ENCODE measurements at places on chromosomes 3 and 15. TPM values are rescaled to one million over a fixed set of nuclear protein-coding genes. Genes with fewer than 3 reads are reported as not detected.

The ISG20 gene
- 310 TPM for total RNA-seq

The PEAK1 gene
- 12.6 TPM for total RNA-seq

The NR1I2 gene
- total RNA-seq: not detected

The RGMA gene
- total RNA-seq: not detected

The CACNA1D gene
- total RNA-seq: not detected

The RBMS3 gene
- total RNA-seq: not detected

The ALDH1A3 gene
- total RNA-seq: not detected

The GABRB3 gene
- 6.5 TPM for total RNA-seq

The CASR gene
- total RNA-seq: not detected

- peak; percentile 37 for DNase-seq
These were observed 54.9 kb upstream of the SLC7A14 start for GRCh38 chr3:170640737-170641171.

DNA sequence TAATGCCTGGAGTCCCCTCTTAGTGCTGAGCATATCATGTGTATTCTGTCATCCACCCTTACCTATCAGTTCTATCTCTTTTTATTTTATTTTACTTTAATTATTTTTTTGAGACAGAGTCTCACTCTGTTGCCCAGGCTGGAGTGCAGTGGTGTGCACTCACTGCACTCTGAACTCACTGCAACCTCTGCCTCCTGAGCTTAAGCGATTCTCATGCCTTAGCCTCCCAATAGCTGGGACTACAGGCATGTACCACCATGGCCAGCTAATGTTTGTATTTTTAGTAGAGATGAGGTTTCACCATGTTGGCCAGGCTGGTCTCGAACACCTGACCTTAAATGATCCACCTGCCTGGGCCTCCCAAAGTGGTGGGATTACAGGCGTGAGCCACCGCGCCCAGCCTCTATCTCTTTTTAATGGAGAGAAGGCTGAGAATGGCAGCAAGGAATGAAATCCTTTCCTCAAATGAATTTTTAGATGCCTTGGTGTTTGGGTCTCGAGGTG lies 11.4 kb downstream of the SACM1L start:
- DNase-seq: no peak

- DNase-seq: no peak
These were observed 270.5 kb upstream of the ADAMTS9 start for GRCh38 chr3:64958199-64958843.

DNA sequence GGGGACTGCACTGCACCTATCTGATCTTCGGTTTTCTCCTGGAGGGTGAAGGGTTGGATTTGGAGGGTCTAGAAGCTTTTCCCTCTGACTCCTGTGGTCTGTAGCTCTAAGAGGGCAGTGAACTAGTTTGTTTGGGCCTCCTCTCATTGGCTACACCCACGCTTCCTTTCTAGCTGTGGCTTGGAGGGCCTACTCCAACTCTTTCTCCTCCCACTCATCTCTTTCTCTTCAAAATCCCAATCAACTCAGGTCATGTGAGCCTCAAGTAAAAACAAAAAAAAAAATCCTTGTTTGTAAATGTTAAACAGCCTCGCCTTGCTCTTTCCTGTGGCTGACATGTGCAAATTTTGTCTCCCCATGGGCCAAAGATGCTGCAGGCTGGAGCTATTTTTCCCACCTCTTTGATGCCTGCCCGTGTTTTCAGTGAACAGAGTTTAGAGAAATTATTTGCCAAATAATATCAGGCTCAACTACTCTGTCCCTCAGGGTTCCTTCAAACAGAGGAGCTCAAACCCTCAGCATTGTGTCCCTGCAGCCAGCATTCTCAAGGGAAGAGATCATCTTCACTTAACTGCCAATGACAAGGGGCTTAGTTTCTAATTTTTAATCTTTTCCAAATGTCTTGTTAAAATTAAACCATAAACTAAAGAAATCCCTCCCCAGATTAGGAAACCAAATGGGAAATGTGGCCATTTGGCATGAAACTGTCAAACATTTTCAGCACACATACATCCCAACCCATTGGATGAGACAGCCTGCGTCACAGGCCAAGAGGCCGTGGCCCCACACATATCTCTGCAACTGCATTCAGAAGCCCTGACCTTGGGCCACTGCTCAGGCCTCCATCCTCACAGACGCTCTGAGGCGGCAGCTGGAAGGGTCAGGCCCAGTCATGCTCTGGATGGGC lies 114.8 kb upstream of the THBS1 start:
- no peak for DNase-seq

DNA sequence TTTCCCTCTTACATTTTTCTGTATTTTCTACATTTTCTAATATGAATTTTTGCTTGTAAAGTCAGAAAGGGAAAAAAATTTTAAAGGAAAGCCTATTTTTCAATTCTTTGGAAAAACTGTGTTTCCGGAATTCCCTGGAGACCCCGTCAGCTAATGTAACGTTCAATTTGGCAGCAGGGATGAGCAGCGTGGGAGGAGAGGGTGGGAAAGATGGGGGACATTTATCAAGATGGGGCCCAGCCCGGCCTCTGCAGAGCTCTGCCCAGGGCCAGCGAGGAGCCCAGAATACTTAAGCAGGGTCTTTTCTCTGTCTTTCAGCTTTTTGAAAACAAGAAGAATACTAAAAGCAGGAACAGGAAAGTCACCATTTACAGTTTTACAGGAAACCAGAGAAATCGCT lies 129.0 kb downstream of the LRRK1 start:
- DNase-seq: no peak

GRCh38 chr15:89400116-89400781 lies 65.6 kb upstream of the POLG start:
- DNase-seq: no peak

DNA sequence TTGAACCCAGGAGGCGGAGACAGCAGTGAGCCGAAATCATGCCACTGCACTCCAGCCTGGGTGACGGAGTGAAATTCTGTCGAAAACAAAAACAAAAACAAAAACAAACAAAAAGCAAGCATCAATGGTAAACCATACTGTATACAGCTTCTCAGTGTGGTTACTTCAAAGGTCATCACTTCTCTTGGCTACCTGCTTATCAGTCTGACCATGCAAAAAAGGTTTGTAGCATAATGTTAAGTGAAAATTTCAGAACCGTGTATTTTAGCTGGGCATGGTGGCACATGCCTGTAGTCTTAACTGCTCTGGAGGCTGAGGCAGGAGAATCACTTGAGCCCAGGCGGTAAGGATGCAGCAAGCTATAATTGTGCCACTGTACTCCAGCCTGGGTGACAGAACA lies 4.2 kb downstream of the UBXN7 start:
- DNase-seq: no peak

DNA sequence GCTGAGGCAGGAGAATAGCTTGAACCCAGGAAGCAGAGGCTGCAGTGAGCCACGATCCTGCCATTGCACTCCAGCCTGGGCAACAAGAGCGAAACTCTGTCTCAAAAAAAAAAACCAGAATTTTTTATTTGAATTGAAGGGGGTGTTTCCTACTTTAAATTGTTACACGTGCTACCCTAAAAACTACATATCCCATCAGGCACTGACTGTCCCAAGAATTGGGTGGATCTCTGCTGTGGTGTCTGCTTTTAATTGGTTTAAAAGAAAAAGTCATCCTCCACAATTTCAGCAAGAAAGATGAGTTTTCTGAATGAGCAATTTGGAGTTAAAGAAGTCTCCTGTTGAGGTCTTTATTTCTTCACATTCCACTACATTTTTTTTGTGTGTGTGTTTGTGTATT lies 2.1 kb downstream of the PDIA3 start:
- peak; percentile 24 for DNase-seq

DNA sequence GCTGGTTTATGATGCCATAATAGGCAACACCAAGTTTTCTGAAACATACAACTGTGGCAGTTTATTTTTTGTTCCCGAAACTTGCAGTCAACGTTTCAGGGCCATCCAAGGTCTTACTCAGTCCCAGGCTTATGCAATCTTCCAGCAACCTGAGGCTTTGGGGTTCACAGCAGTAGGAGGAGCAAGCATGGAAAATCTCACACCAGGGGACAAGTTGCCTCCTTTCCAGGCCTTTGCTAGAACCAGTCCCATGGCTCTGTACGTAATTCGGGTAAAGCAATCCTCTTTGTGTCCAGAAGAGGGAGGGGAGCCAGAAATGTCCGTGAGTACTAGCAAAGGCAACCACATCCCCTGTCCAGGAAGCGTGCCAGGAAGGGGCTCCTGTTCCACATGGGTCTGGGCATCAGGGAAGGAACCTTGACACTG lies 4.7 kb upstream of the FAM240A start:
- no peak for DNase-seq

- no peak for DNase-seq
These were observed 109.1 kb downstream of the PPP2R3A start for GRCh38 chr3:136074546-136075170.

GRCh38 chr3:170330366-170330765 lies 27.1 kb upstream of the SKIL start:
- no peak for DNase-seq

DNA sequence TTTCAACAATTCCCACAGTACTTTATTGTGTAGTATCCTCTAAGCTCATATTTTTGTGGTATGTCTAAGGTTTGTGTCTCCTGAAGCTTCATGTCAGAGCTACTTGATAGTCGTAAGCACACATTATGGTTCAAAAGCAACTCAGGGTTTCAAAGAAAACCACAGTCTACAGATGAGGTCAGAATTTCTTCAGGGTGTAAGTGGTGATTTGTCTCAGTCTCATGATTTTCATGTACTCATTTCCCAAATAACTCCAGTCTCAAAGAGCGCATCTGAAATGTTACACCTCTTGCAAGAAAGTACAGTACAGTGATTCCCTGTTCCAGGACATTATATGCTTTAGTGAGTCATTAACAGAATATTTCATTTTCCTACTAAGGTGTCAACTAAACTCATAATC lies 47.5 kb upstream of the SSR3 start:
- DNase-seq: no peak

- no peak for DNase-seq
These were observed 48.7 kb downstream of the MYH15 start for GRCh38 chr3:108461661-108462111.

DNA sequence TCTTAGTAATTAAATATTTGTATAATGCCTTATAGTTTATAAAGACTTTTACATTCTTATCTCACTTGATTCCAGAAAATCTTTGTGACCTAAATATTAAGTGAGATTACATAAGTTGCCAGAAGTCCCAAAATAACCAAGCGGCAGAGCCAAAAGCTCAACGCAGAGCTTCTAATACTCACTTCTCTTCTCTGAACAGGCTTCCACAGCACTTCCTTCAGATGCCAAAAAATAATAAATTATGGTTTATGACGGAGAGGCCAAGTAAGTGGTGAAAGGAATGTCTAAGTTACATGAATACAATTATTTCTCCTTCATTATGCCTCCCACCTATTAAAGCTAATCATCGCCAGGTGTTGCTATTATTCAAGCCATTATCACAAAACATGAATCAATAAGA lies 110.3 kb downstream of the GBE1 start:
- DNase-seq: no peak

- no peak for DNase-seq
These were observed 145.8 kb downstream of the TPRA1 start for GRCh38 chr3:127444761-127445160.

- DNase-seq: no peak
These were observed 171.5 kb downstream of the TCF12 start for GRCh38 chr15:57089815-57090495.

GRCh38 chr3:23960649-23961048 lies 15.6 kb downstream of the NR1D2 start:
- DNase-seq: no peak

- DNase-seq: no peak
These were observed 125.6 kb downstream of the PLCH1 start for GRCh38 chr3:155619118-155619915.

- DNase-seq: peak; percentile 37
These were observed 5.4 kb upstream of the RFX7 start for GRCh38 chr15:56249092-56249491.

GRCh38 chr15:76973362-76973743 lies 21.6 kb upstream of the PSTPIP1 start:
- peak; percentile 59 for DNase-seq

- no peak for DNase-seq
These were observed 5.6 kb upstream of the RHOV start for GRCh38 chr15:40879609-40880008.

GRCh38 chr3:128674161-128674784 lies 23.7 kb upstream of the RPN1 start:
- no peak for DNase-seq

GRCh38 chr3:30102356-30102755 lies 504.0 kb upstream of the TGFBR2 start:
- DNase-seq: no peak

GRCh38 chr15:38503496-38503895 lies 49.6 kb downstream of the FAM98B start:
- no peak for DNase-seq

DNA sequence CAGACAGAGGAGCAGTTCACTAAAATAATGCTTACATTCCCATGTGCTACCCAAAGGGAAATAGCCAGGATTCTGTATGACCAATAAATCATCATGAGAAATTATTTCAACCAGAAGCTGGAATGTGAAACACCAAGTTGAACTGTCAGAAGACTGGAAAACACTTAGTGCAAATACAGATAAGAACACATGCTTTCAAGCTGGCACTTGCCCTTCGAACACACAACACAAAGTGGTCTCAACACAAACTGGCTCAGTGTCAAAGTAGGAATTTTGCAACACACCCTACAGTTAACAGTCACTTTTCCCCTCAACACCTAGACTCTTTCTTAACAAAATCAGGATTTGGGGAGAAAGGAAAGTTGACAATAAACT lies 1.3 kb downstream of the FSD2 start:
- DNase-seq: no peak

DNA sequence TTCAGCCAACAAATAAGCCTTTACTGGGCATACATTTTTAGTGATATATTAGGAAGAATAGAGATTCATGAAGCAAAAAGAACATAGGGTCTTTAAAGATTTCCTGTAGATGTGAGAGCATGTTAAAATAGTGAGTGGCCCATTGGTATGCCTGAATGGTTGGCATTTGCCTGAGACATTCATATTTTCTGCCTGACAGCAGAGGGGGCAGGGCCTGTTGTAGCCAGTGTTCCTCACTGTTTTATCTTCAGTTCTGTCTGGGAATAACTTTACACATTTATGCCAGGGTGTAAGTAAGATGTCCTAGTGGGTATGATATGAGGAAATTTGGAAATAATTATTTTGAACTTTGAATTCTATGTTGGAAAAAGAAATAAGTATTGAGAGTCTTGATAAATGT lies 704.7 kb upstream of the ARPP21 start:
- no peak for DNase-seq

DNA sequence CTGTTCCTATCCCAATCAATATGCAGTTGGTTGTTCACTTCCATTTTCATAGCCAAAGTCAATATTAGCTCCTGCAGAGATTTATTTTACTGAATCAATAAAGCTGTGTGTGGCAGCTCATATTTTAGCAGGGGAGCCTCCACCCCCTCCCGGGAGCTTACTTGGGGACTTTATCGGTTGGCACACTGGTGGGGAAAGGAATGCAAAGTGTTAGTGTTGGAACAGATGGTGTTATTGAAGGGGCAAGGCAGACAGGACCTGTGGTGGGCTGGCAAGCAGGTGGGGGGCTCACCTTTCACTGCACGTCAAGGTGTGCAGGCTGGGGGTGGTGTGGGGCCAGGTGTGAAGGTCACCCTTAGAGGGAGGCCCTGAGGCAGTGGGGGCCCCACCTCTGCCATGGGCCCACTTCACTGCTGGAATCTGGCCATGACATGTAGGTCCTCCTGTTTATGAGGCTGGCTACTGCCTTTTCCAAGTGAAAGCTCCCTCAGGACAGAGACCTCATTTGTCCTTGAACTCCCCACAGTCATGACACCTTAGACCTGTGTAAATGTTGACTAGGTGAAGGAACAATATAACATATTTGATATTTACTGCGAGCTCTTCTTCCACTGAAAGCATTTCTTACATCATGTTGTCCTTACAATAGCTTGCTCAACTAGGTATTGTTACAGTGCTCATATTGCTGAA lies 44.0 kb upstream of the SEC22A start:
- DNase-seq: no peak

- no peak for DNase-seq
These were observed 9.2 kb upstream of the GRK7 start for GRCh38 chr3:141754032-141754431.

Data from OCI-LY7 (cell line).